GM13977 (cell line): ENCODE measurements at places on chromosomes 5 and 9.

- DNase-seq = no peak
These were observed 23.3 kb upstream of the STOM start for GRCh38 chr9:121393318-121393717.

DNA sequence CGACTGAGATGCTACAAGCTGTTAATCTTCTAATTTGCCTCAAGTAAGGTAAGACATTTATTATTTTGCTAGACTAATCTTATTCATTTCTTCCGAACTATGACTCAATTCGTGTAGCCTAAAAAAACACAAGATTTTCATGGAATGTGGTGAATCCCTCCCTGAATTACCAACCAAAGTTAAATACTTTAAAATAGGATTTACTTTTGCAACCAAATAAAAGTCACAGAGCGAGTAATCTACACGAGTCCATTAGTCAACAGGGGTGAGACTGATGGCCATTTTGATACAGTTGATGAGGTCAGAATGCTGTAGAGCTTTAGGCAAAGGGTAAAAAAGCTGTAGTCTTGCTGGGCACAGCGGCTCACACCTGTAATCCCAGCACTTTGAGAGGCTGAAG lies 13.1 kb upstream of the BNC2 start:
- DNase-seq = no peak

- no peak for DNase-seq
These were observed 82.0 kb downstream of the SIL1 start for GRCh38 chr5:139116100-139116655.

- DNase-seq = no peak
These were observed 39.5 kb downstream of the SEMA6A start for GRCh38 chr5:116534964-116535651.

GRCh38 chr9:107334103-107334776 lies 51.2 kb downstream of the RAD23B start:
- no peak for DNase-seq

- no peak for DNase-seq
These were observed 1.8 kb downstream of the MRPL36 start for GRCh38 chr5:1797855-1798254.

DNA sequence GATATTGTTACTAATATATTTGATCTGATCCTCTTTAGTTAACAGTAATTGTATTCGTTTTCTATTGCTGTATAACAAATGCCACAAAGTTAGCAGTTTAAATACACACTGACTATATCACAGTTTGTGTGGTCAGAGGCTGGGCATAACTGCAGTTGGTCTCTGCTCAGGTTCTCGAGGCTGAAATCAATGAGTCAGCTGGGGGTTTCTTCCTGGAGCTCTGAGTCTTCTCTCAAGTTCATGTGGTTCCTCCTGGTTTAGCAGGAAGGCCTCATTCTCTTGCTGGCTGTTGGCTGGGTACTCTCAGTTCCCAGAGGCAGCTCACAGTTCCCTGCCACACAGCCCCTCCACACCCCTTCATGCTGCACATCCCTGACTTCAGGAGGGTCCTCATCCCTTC lies 20.7 kb downstream of the COL23A1 start:
- DNase-seq = no peak
